ENCODE measurements at places on chromosomes 11 and 22. TPM values are rescaled to one million over a fixed set of nuclear protein-coding genes. Genes with fewer than 3 reads are reported as not detected.

OR5AN1 gene
- total RNA-seq, result not detected

PRMT3 gene
- 9.9 TPM for total RNA-seq

SPI1 gene
- 15.7 TPM for total RNA-seq

CDC42BPG gene
- total RNA-seq, result 0.08 TPM

MS4A12 gene
- total RNA-seq, result not detected

OR10A3 gene
- not detected for total RNA-seq

NEFH gene
- total RNA-seq, result 1.2 TPM
